ENCODE measurements at places on chromosomes 5 and 9.

DNA sequence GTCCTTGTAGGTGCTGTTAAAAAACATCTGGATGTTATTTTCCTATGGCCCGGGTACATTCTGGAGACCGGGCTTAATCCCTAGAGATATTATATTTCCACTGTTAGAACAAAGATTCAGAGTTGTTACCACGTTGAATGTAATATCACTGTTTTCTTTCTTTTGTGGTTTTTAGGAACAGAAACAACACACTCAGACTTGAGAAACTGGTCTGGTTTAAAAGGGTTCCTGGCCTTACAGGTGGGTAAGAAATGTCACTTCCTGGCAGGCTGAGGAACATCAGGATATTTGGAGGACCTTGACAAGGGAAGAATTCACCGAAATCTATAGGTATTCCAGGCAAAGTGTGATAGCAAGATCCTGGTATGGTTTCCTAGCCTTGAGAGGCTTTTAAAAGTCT lies 10.3 kb upstream of the ANXA2R start:
- no peak for DNase-seq

DNA sequence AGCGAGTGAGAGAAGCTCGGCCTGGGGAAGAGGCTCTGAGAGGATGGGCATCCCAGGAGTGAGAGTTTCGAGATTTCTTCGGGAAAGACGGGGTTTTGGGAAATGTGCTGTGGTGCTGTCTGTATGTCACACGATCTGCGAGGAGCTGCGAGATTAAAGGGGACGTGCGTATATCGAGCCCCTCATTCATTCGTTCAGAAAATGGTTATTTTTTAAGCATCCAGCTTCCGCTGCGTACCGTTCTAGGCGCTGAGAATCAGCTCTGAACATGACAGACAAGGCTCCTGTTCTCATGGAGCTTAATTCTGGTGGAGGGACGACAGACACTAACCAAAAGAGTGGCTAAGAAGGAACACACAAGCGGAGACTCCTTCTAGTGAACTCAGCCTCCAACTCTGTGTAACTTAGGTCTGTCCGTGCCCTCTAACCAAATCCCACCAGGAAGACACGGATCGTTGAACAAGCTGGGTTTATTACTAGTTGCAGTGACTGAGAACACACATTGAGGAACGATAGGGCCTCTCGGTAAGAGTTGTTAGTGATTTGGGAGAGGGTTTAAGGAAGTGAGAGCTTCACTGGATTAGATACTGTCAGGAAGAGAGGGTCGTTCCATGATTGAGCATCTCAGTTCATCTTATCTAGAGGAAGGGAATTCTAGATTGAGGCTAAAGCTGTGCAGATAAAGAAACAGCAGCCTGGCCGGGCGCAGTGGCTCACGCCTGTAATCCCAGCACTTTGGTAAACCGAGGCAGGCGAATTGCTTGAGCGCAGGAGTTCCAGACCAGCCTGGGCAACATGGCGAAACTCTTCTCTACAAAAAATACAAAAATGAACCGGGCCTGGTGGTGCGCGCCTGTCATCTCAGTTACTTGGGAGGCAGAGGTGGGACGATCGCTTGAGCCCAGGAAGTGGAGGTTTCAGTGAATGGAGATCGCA lies 1.0 kb upstream of the FBXW11 start:
- no peak for DNase-seq

- DNase-seq: no peak
Observed at GRCh38 chr9:18660001-18660400, 186.0 kb downstream of the ADAMTSL1 start.

DNA sequence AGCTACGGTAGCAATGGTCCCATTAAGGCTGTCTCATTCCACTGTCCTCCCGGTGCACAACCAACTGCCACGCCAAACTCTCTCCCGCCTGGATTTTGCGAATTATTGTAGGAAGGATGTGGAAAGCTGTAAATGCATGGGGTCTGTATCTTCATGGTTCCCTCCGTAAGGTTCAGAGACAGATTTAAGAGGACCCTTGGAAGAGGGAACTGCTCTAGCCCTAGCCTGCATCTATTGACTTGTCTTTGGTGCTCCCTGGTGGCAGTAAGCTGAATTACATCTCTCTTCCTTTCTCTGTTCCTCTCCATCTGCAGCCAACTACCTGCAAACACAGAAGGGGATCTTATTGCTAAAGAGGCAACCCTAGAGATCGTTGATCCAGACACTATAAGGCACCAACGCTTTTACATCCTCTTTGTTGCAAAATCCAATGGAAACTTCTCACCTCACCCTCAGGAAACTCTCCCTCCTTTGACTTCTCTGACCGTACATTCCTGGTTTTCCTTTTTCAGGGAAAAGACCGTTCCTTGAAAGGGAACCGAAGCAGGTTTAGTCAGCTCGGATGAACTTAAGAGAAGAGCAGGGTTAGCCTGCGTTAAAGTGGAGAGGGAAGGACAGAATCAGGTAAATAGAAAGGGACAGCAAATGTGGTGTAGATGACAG lies 11.9 kb downstream of the CAPSL start:
- peak; percentile 23 for DNase-seq

DNA sequence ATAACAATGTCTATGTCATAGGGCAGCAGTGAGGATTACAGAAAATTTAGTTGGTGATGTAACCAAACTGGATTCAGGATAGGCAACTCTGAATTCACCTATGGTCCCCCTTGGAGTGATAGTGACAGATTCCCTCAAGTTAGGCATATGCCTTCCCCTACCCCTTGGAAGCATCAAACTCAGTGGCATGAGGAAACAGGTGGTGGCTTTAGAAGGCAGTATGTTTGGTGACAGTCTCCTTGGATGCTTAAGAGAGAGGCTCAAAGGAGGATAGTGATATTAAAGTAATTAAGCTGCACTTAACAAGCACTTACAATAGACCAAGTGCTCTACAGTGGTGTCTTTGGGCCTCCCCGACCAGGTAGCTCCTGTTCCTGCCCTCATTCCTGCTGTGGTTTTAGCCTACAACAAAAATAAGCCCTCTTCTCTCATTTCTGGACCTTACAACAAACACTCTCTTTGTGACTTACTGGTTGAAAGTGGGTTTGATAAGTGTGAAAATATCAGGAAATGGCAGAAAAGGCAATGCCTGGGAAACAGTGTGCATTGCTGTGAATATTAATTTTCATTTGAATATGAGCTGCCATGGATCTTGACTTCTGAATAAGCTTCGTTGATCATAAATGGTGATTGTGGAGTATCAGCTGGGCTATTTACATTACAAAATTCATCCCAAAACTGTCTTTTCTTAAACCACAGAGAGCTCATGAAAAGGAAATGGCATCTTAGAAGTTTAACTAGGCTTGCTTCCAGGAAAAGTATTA lies 29.2 kb downstream of the NR4A3 start:
- no peak for DNase-seq

GRCh38 chr9:124149992-124150391 lies 107.8 kb upstream of the NEK6 start:
- no peak for DNase-seq

DNA sequence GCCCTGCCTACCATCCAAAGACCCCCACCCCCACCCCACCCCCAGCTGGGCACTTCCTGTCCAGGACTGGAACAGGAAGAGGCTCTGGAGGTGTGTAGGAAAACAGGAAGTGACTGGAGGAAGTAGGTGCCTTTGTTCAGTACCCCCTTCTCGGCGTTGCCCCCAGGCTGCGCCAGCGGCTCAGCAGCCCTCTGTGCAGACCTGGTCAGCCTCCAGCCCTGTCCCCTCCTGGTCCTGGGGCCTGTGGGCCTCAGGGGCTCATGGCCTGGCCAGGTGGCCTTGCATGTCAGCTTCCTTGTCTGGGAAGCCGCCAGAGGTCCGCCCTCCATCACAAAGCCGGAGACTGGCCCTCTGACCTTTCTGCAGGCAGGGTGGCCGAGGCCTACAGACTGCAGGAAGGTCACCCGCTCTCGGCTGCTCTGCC lies 26.0 kb downstream of the FLT4 start:
- DNase-seq: no peak

DNA sequence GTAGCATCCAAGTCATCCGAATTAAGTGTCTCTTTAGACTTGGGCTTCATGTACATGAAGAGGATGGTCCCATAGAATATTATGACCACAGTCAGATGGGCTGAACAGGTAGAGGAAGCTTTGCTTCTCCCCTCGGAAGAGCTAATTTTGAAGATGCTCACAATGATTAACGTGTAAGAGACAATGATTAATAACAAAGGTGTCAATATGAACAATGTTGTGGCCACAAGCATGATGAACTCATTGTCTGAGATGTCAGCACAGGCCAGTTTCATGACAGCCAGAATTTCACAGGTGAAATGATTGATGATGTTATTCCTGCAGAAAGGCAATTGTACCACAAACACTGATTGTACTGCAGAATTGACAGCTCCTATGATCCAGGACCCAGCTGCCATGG lies 626 bp downstream of the OR13C2 start:
- DNase-seq: no peak

DNA sequence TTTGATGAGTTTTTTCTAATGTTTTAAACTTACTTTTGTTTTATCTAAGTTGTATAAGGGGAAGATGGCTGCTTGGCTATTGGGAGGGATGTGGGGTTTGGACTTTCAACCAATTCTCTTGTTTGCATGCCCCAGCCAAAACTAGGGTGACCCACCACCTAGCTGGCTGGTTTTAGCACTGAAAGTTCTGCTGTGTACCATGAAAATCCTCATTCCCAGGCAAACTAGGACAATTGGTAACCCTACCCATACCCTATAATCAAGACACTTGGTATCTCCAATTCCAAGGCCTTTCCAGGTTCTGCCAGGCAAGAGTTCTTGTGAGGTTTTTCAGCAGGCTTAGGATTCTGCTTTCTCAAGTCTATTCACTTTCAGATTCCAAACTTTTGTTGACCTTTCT lies 13.1 kb downstream of the RAB3C start:
- DNase-seq: no peak

GRCh38 chr5:31343946-31344345 lies 150.5 kb downstream of the CDH6 start:
- no peak for DNase-seq

DNA sequence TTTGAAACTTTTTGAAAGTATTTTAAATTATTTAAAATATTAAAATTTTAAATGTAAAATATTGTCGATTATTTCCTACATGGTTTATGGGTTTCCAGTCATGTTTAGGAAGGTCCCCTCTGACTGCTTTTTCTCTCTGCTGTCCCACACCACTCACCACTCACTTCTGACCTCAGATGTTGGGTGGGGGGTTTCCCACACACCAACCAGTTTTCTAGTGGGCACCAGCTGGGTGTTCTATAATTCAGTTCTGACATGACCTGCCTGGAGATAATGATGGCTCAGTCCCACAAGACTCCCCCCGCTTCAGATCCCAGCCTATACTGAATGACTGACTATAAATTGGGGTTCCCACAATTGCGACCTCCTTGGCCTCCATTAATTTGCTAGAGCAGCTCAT lies 310.4 kb downstream of the GADD45G start:
- DNase-seq: no peak

GRCh38 chr5:159050316-159051143 lies 49.2 kb downstream of the EBF1 start:
- DNase-seq: no peak
